ENCODE measurements at places on chromosomes 6 and 20. TPM values are rescaled to one million over a fixed set of nuclear protein-coding genes. Genes with fewer than 3 reads are reported as not detected.

The C20orf204 gene
- 5.0 TPM for total RNA-seq

The KCNK5 gene
- total RNA-seq, result not detected

GRCh38 chr6:95819939-95820338, 195.8 kb upstream of the FUT9 start:
- DNase-seq, result no peak

The CNBD2 gene
- 5.9 TPM for total RNA-seq
